Activated CD4-positive, alpha-beta T cell treated with anti-CD3 and anti-CD28 coated beads, Interleukin-2, amount 50 U/mL, for 4 hours (primary cell): ENCODE measurements at places on chromosomes 2 and 18.

DNA sequence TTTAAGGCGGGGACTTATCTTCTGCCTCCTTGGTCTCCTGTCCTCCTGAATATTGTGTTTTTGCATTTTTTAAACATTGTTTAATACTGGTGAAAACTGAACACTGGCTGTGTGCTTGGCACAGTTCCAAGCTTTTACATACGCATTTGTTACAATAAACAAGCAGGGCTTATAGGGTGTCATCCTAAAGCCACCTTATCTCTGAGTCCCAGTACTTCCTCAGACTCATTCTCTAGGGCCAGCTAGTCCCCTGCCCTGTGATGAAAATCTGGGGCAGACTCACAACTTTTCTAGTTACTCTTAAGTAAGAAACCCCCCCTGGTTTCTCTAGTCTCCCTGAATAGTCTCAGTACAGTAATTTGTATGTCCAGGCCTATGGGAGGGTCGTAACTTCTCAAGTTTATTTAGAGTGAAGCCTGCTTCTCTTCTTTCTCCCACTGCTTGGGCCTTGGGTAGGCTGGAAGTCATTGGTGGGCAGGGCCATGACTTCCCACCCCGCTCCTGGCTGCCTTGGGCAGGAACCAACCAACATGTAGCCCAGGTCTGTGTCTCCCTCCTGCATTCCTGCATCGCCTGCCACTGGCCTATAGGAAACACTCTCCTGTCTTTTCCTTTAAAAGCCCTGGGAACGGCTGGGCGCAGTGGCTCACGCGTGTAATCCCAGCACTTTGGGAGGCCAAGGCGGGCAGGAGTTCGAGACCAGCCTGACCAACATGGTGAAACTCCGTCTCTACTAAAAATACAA is 7.7 kb upstream of the KCNE4 start:
- DNase-seq, result no peak

GRCh38 chr2:120564213-120565094 is 171.2 kb upstream of the GLI2 start:
- DNase-seq, result no peak

GRCh38 chr2:239113171-239113570 is 265.3 kb downstream of the TWIST2 start:
- DNase-seq, result no peak

DNA sequence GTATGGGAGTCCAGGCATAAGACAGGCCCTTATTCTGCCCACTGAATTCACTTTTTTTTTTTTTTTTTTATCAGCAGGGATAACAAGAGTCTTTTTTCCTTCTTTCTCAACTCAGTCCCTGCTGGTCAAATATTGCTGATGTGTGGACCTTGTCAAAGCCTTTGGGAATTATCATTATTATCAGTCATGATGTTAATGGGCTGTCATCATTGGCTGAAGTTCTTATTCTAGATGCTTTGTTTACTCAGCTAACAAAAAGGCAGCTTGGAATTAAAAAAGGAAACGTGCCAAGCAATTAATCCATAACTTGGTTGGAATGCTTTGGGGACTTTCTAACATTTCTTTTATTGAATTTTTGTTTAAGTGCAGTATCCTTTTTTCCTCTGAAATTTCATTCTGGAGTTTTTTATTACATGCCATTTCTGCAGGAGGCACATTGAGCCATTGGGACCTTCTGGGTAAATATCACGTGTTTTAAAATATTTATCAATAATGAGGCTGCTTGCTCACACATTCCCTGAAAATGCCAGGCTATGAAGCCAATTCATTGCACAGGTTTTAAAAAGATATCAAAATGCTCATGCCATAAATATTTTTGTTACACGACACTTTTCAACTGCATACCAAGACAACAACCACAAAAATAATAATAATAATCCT is 246.3 kb downstream of the TXNL1 start:
- no peak for DNase-seq

DNA sequence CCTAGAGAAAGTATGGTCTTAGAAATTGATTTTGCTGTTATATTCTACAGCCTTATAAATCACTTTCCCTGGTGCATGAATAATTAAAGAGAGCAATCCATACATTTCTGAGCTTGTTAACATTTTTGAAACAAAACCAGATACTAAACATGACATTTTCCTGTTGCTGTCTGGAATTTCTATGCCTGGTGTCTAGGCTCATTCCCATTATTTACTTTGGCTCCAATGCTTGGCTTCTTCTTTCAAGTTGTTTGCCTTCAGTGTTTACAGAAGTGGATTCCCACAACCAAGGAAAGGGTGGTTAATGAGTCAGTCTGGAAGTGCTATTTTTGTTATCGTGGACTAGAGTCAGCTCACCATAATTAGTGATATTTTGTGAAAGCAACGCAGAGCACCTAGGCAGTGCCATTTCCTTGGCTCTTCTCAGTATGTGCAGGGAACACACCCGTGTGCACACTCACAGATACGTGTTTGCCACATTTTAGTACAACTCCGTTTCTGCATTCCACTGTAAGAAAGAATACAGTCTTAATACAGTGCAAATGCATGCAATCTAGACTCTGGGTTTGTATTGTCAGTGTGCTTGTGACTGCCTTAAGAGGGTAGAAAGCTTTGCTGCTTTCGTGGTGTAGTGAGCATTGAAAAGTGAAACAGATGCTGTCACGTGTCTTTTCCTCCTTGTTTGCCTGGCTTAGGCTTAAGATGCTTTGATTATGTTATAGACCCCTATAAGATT is 185.0 kb upstream of the RASGRP3 start:
- no peak for DNase-seq

DNA sequence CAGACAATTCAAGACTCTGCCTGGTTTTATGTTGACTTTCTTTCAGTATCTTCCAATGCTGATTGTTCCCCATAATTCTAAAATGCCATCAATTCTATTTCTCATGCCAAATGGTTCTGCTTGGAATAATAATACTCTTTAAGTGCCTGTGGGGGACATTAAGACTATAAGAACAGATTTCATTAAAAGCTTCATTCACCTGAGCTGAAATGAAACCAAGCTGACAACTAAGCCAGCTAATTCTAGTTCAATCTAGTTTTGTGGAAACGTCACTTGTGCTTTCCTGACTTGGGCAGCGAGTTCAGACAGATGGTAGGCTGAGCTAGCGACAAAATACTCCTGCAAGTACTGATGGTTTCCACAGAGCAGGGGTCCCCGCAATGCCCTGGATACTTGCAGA is 491.1 kb upstream of the RAB6C start:
- DNase-seq, result no peak

DNA sequence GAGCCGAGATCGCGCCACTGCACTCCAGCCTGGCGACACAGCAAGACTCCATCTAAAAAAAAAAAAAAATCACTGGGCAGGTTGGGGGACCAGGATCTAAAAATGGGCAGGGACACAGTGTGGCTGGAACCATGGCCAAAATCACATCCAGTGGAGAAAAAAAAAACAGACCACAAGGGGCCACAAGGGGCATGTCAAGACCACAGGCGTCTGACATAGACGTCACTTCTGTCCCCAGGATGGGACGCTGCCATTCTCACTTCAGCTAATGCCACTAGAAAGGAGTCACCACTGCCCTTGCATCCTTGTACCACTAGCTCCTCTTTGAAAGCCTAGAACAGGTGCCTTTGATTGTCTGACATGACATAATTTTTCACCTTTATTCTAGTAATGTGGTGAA is 2.5 kb upstream of the POMC start:
- no peak for DNase-seq

DNA sequence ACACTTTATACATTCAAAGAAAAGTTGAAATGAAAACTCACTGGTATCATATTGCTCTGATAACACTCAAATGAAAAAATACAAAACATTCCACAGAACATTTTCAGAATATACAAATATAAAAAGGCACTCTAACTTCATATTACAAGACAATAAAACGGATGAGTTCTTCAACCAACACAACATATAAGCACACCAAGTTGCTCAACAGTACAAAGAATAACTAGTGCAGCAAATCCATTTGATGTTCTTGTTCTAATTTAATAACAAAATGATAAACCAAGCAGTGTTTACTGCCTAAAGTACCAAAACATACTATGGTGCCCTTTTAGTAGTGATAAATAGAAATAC is 60.8 kb upstream of the PGAP1 start:
- no peak for DNase-seq

DNA sequence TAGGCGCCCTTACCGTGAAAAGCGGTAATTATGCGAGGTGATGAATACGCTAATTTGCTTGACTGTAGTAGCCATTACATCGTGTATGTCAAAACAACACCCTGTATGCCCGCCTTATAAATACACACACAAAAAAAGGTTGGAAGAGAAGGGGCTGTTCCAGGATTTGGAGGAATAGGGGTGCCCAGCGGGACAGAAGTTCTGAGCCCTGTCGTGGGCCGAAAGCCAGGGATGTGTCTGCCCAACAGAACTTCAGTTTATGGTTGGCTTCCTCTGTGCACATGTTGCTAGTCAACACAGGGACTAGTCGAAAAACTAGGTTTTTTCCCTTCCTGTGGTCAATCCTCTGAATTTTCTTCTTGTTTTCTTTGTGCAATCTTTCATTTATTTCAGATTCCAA is 182.5 kb downstream of the ACKR3 start:
- DNase-seq, result no peak

GRCh38 chr2:6079405-6079804 is 387.2 kb downstream of the SOX11 start:
- no peak for DNase-seq

- DNase-seq, result no peak
Measured at GRCh38 chr2:112032689-112033465, 22.2 kb upstream of the TMEM87B start.

DNA sequence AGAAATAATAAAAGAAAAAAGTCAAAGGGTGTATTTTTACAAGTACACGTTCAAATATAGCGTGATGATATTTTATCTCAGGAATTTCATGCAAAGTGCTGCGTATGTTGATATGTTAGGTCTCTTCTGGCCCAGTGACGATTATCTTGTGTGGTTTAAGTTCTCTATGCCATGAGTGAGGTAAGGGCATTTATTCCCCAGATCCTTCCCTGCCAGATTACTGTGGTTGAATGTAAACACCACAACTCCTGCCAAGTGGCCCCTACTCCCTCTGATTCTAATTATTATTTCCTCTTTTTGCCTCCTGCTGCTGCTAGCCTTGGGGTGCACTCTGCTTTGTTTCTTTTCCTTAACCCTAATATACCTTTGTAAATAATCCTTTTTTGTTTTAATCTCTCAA is 12.2 kb downstream of the SCN2A start:
- DNase-seq, result no peak

GRCh38 chr2:236449167-236449761 is 120.4 kb upstream of the ACKR3 start:
- no peak for DNase-seq
